Endothelial cell of umbilical vein (primary cell): ENCODE measurements at places on chromosomes 12 and 14. TPM values are rescaled to one million over a fixed set of nuclear protein-coding genes. Genes with fewer than 3 reads are reported as not detected.
A peak's percentile ranks its signal among the peaks of the same experiment; 100 is the strongest.

Gene TMEM121
- 4.8 and 5.3 TPM in 2 replicates for total RNA-seq

Gene LRRC43
- total RNA-seq: 3.4 and 5.4 TPM in 2 replicates

Gene RFX4
- total RNA-seq: not detected in 2 replicates

Gene NDUFB1
- total RNA-seq: 95.2 and 114 TPM in 2 replicates

- peaks cover 3% of the 10 kb centered on the region for H3K27me3 ChIP-seq
- peak; percentile 10 for DNase-seq
- H3K36me3 ChIP-seq: no peaks in the 10 kb centered on the region
- H3K4me1 ChIP-seq: no peaks in the 10 kb centered on the region
- H3K27ac ChIP-seq: no peak overlapping the region
These were observed 398.2 kb downstream of the PRKD1 start for GRCh38 chr14:29529418-29529817.

DNA sequence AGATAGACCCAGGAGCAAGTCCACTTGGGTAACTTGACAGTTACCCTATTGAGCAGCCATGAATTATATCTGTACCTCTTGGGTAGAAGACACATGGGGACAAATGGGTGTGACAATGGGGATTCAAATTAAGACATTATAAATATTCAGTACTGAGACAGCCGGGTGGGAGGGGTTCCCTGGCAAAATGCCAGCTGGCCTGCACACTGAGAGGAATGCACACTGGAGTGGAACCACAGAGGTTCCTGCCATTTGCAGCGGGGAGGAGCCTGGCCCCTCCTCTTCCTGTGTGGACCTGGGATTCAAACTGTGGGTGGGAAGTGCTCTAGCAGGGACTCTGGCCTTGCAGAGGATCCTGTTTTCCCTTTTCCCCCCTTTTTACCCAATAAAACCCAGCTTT, 118.7 kb upstream of the CDKN3 start:
- H3K36me3 ChIP-seq: no peaks in the 10 kb centered on the region
- no peaks in the 10 kb centered on the region for H3K4me1 ChIP-seq
- no peaks in the 10 kb centered on the region for H3K27me3 ChIP-seq

DNA sequence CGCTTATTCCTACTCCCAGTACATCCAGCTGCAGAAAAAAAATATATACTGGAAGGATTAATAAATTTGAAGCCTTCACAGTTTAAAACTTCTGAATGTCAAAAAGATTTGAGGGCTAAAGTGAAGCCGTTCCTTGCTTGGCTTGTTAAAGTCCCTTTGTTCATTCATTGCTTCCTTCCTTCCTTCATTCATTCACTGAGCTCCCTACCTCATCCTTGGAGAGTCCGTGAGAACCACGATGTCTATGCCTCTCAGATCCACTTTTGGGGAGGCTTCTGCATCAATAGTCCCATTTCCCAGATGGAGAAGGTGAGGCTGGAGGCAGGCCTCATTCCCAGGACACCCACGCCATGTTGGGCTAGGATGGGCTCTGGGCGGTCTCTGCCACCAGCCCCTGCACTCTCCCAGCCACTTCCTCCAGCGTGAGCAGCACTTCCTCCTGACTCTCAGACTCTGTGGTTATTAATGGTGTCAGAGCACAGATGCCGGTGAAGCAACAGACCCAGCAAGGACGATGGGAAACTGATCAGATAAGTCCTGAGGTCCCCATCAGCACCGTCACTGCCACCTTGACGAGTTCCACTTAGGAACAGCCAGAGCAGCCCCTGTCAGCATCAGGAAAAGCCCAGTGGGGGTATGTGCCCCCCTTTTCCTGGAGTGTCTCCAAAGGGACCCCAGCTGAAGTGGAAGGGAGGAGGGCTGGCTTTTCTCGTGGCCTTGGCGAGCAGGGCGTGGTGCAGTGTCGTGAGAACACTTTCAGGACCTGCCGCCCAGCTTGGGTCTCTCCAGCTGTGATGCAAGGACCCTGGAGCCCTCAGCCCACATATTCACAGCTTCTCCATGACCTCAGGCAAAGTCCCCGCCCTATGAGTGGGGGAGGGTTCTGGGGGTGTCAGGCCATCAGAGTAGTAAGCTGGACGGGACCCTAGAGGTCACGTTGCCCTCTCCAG, 21.2 kb downstream of the ASB2 start:
- no peak for DNase-seq
- no peaks in the 10 kb centered on the region for H3K4me1 ChIP-seq
- no peak overlapping the region for H3K27ac ChIP-seq
- no peaks in the 10 kb centered on the region for H3K36me3 ChIP-seq
- no peaks in the 10 kb centered on the region for H3K27me3 ChIP-seq

GRCh38 chr12:98748463-98748862, 103.4 kb downstream of the APAF1 start:
- DNase-seq: no peak
- peaks cover 8% of the 10 kb centered on the region for H3K4me1 ChIP-seq
- no peak overlapping the region for H3K27ac ChIP-seq
- no peaks in the 10 kb centered on the region for H3K36me3 ChIP-seq
- H3K27me3 ChIP-seq: peaks cover 11% of the 10 kb centered on the region
- no peak overlapping the region for H3K4me3 ChIP-seq
